GDM1 (cell line): ENCODE measurements at places on chromosomes 12 and 14.
A peak's percentile ranks its signal among the peaks of the same experiment; 100 is the strongest.

- peak; percentile 15 for DNase-seq
Observed at GRCh38 chr12:87995581-87996178, 33.5 kb downstream of the C12orf50 start.

GRCh38 chr12:49692851-49693250 lies 14.4 kb downstream of the FMNL3 start:
- DNase-seq, result no peak

- DNase-seq, result no peak
Observed at GRCh38 chr14:53144244-53144643, 8.9 kb downstream of the DDHD1 start.

DNA sequence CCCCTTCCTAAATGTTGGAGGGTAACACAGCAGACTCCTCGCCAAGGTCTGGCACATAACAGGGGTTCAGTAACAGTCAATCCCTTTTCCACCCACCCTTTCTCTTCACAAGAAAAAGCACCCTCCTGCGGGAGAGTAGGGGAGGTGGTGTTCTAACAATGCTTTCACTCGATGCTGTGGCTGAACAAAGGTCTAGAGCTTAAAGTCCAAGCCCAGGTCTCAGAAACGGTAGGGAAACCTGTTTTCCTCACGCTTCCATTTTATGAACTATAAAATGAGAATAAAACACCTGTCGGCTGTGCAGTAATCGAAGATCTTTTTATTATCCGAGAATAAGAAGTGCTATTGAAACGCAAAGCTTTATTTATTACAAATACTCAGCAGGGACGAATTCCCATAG lies 20.9 kb upstream of the CACNA2D4 start:
- DNase-seq, result no peak

- DNase-seq, result no peak
Observed at GRCh38 chr14:22509751-22510300, 79.2 kb downstream of the DAD1 start.

DNA sequence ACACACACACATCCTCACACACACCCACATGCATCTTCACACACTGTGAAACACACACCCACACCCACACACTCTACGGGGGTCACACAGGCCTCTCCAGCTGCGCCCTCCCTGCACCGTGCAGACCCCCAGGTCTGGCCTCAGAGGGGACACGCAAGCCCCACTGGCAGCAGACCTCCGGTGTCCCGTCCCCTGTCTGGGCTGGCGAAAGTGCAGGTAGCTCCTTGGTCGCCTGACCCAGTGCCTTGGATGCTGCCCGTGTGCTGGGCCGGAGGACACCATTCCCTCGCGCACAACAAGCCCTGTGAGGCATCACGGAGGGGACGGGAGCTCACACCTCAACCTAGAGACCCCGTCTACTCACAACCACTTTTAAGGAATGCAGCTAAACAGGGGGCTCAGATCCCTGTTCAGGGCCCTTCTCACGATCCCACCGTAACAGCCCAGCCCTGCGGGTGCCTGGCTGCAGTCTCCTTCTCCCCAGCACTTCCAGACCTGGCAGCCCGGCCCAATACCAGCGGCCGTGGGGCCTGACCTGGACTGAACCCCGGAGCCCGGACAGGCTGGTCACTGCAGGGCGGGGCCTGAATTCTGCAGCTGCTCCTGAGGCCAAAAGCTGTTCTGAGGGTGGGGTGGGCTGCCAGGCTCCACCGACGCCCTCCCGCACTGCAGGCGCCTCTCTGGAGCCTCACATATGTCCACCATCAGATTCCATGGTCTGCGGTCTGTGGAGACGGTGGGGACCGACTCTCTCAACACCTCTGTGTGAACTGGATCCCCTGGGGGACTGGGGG lies 42.1 kb upstream of the FZD10 start:
- DNase-seq, result no peak

GRCh38 chr14:76235628-76236027 lies 83.9 kb downstream of the GPATCH2L start:
- no peak for DNase-seq

DNA sequence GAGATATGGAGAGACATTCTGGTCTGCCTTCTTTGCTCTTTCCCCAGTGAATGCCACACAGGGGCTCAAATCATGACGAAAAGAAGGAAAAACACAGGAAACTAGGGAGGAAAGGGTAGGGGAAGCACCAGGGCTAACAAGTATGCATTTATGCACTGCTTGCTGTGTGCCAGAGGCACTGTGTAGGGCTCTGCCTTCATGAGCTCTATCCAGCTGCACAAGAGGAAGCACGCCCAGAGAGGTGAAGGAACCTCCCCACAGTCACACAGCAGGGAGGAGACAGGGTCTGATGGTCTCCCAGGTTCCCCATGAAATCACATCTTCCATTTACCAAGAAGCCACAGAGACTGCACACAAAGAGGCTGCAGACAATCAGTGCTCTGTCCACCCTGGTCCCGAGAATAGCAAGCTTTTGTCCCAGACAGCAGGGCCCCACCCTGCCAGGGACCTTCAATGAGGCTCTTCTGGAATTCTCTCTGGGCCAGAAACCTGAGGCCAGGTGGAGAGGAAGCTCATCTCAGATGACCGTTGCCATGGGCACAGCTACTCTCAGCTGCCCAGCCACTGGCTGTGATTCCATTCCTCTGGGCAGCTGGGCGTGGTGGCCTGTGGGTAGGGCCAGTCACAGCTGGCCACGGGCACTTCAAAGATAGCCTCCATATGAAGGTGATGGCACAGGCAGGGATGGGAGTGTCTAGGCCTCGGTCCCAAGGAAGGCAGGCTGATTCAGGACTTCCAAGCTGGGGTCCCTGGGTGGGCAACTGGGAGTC lies 7.3 kb upstream of the TRPV4 start:
- DNase-seq, result no peak

DNA sequence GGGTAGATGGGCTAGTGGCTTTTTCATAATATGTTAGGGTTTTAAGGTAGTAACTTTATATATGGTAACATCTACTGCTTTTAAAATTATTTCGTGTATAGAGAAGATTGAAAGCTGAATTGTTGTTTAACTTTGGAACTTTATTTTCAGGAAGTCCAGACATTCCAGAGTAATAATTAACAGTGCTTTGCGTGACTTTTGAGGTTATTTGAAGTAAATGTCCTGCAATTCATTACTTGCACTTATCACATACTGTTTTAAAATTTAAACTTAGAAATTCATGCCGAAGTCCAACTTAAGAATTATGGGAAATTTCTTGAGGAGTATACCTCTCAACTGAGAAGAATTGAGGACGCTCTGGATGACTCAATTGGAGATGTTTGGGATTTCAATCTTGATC lies 3.3 kb downstream of the WASHC4 start:
- DNase-seq, result no peak

GRCh38 chr14:34931206-34931605 lies 51.6 kb upstream of the SRP54 start:
- DNase-seq, result no peak

DNA sequence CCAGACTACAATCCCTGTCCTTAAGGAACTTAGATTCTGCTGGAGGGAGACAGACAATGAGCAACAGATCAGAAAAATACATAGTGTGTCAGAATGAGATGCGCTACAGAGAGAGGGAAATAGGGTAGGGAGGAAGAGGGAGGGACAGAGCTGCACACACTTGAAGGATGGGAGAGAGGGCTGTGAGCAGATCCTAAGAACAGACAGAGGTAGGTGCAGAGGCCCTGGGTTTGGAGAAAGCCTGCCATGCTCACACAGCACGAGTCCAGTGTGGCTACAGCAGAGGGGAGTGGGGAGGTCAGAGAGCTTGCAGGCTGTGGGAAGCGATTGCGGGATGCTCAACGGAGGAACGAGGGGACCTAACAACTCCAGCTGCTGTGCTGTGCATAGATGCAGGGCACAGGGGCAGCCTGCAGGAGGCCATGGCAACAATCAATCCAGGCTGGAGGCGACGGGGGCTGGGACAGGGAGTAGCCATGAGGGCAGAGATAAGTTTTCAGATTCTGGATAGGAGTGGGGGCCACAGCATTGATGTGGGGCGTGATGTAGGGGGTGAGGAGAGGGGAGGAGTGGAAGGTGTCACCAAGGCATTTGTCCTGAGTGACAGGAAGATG lies 20.7 kb downstream of the FAIM2 start:
- DNase-seq, result no peak

DNA sequence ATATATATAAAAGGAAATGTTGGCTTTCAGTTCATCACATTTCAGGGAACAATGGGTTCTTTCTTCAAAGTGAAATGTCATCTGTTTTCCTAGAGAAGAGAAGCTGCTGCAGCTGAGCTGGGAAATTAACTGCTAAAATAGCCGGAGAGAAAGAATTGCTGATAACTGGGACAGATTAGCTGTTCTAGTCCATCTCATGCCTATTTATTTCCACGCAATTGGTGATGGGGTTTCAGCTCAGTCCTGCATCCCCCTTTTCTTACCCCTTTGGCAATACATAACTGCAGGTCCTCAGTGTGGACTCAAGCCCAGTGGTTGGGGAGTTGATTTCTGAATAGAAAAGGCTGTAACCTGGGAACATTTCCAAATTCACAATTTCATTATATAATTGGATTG lies 436.9 kb upstream of the TMEM132C start:
- DNase-seq, result no peak

GRCh38 chr12:122687086-122687485 lies 16.1 kb downstream of the HCAR2 start:
- no peak for DNase-seq

GRCh38 chr14:64811676-64812075 lies 68.0 kb downstream of the SPTB start:
- no peak for DNase-seq

GRCh38 chr14:50425816-50426215 lies 29.1 kb upstream of the CDKL1 start:
- DNase-seq, result no peak

GRCh38 chr14:56422703-56423213 lies 156.8 kb upstream of the TMEM260 start:
- no peak for DNase-seq
